ENCODE measurements at places on chromosomes 12 and 14. TPM values are rescaled to one million over a fixed set of nuclear protein-coding genes. Genes with fewer than 3 reads are reported as not detected.

- DNase-seq: no peak
Observed at GRCh38 chr14:55332654-55333570, 61.7 kb downstream of the FBXO34 start.

GRCh38 chr12:27176765-27177164, 67.3 kb upstream of the STK38L start:
- DNase-seq: no peak

- DNase-seq: peak; percentile 86
Observed at GRCh38 chr12:77925536-77926108, 94.9 kb downstream of the NAV3 start.

- DNase-seq: no peak
Observed at GRCh38 chr14:96497087-96497486, 5.1 kb upstream of the PAPOLA start.

GRCh38 chr14:51430079-51430478, 190.0 kb downstream of the TMX1 start:
- no peak for DNase-seq

DNA sequence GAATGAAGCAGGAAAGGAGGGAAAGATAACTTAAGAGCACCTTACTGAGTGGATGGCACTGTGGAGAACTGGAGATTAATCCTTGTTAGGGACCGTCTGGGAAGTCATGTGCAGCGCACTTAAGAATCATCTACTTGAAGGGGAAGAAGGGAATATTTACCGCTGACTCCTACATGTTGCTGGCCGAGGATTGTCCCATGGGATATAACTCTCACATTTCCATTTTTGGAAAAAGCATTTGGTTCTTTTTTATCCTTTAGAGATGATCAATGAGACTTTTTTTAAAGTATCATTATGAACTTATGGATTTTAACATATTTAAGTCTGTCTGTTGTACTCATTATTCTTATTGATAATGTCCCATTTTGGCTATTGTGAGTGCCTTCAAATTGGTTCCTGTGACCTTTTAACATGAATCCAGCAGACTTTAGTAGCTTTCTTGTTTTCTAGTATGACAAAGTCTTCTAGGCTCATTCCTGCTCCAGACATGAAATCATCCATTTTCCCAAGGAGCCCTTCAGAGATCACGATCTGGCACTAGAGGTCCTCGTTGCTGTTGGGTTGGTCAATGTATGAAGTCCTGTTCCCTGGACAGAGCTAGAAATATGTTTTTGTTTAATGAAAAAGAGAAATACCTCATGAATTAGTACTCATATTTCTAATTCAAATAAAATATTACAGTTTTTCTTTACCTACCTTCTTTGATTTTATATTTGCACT, 20.2 kb upstream of the FAM234B start:
- DNase-seq: no peak

DNA sequence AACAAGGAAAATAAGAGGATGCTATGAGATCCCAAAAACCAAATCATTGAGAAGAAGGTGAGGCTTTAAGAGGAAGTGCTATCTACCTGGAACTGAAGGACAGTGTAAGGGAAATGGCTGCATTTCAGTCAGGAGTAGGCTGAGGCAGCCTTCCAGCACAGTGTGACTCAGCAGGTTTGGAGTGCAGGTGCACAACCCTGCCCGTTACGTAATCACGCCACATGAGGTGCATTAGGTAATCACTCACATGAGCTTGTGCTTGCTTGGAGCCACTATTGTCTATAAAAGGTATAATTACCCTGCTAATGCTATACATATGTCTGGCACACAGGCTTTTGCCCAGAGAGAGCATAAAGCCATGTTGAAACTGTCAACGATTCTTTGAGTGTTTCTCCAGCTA, 74.9 kb downstream of the DIO2 start:
- no peak for DNase-seq

- DNase-seq: no peak
Observed at GRCh38 chr14:77707355-77707723, 484 bp downstream of the ALKBH1 start.

DNA sequence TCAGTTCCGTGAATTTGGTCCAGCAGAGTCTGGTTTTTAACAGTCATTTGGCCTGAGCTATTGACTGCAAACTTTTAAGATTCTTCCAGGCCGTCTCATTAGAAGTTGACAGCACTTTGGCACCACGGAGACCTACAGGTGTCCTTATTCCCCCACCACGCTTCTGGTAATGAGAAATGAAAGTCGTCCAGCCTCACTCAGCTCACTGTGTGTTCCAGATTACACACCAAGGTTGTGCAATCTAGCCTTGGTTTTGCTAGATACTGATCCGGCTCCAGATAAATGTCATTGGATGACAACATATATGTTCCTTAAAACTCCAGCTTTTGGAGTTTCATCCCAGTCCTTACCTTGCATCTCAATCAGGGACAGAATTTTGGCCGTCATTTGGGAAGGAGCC, 210.4 kb downstream of the CHST11 start:
- no peak for DNase-seq

Gene SCN8A
- 4.3 TPM for total RNA-seq

DNA sequence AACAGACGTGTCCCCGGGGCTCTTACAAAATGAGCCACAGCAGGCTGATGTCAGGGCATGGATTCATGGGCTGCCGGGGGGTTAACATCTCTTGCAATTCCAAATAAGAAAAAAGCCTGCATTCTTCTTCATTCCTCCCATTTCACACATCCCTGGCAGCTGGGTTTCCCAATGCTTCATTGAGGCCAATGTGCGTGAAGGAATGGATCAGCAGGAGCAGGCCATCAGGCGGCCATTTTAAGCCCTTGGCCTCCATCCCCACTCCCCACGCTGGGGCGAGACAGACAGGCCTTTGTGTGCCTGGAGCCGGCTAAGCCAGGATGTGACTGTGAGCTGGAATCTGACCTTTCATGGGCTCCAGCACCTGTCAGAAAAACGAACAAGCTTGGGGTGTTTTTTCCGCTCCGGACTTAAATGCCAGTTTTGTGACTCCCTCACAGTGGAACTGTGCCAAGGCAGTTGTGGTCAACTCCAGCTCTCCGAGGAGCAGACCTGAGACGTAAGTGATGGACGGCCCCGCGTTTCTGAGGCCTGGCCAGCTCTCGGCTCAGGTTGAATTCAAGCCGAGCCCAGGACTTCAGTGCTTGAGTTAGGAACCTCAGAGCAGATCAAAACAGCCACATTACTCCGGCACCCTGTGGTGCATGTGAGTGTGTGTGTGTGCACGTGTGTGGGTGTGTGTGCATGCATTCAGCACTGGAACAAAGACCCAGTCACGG, 133.1 kb downstream of the TMEM30B start:
- DNase-seq: peak; percentile 48

Gene GLT1D1
- total RNA-seq: not detected

- DNase-seq: peak; percentile 55
Observed at GRCh38 chr14:61616524-61617185, 78.7 kb upstream of the HIF1A start.

Gene TMEM117
- total RNA-seq: 8.2 TPM

Gene COQ5
- total RNA-seq: 42.3 TPM

Gene LPCAT3
- total RNA-seq: 8.3 TPM

DNA sequence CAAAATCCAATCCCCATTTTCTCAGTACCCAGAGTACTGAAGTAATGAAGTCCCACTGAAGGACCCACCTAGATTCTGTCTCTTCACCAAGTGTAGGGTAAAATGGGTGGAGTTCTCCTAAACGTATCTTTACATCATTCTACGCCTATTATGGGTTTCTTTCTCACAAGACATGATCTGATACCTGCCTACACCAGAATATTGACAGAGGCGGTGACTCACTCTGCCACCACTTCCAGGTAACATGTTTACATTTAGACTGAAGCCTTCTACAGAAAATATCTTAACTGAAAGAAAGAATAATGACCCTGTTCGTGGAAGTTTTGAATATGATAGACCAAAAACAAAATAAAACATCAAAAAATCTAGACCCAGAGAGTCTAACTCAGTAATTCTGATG, 89.8 kb downstream of the BTG1 start:
- no peak for DNase-seq

GRCh38 chr14:92175811-92176210, 54.0 kb downstream of the CPSF2 start:
- DNase-seq: no peak

DNA sequence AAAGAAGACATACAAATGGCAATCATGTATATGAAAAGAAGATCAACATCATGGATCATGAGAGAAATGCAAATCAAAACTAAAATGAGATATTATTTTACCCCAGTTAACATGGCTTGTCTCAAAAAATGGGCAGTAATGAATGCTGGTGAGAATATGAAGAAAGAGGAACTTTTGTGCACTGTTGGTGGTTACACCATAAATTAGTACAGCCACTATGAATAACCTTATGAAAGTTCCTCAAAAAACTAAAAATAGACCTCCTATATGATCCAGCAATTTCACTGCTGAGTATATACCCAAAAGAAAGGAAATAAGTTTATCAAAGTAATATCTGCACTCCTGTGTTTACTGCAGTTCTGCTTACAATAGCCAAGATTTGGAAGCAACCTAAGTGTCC, 151.7 kb downstream of the PDZRN4 start:
- DNase-seq: no peak

Gene FAM181A
- not detected for total RNA-seq

DNA sequence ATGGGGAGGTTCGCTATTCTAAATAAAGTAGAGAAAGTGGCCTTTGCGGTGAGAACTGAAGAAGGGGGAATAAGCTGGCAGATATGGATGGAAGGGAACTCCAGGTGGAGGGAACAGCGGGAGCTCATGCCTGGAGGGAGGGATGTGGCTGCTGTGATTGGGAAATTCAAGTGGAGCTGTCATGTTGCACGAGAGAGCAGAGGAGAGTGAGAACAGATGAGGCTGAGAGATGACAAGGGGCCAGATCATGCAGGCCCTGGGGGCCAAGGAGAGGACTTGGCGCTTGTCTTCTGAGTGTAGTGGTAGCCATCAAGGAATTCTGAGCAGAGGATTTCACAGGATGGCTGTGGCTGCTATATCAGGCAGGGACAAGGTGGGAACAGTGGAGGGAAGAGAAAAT, 35.0 kb downstream of the TGFB3 start:
- no peak for DNase-seq

DNA sequence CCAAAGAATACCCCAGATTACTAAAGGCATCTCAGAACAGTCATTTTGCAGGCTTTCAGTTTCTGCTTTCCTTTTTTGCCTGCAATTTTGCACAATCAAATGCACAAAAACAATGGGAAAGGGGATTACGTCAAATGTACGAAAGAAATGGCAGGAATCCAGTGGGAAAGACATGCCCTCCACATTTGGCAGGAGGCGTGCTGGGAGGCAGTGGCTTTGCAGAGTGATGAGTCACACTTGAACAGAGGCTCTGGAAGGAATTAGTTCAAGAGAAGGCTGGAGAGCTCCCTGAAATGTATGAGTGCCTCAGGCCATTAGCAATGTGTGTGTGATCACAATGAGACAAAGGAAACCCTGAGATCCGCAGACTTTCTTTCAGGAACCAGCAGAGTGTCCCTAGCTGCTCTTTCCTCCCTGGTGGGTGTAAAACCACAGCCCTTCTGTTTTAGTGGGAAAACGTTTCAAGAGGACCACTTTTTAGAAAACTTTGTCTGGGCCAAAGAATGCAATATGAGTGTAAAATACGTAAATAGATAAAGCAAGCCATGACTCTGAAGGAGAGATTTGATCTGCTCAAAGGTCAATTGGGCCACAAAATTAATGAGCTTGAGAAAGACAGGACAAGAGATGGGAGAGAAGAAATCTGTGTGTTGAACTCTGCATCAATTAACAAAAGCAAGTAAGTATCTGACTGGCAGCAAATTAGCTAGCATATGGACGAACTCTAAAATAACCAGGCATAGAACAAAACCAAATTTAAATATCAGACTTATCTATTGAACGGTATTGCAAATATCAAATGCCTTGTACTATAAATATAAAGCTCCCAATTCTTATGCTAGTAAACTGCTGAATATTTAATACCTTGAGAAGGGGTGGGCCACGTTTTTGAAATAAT, 155.4 kb upstream of the PDE3A start:
- DNase-seq: peak; percentile 93

Gene GLI1
- total RNA-seq: 323 TPM

- DNase-seq: no peak
Observed at GRCh38 chr14:105283028-105283427, 17.8 kb downstream of the BRF1 start.

Gene TAS2R19
- 1.9 TPM for total RNA-seq

Gene NFE2
- total RNA-seq: not detected

DNA sequence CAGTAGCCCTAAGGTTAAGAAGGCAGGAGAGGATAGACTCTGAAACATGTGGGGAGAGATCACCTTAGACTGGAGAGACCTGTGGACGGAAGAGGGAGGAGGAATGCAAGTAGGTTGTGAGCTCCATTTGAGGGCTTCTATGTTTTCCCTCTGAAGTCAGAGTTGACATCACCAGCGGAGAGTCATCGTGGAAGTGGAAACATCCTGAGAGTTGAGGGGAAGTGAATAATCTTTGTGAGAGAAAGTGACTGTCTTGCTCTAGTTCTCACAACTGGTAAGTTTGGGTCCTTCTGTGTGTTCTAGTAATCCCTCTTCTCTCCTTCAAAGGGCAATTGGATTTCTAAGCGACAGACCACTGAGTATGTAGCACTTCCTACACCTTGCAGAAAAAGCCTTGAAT, 103.6 kb upstream of the CCND2 start:
- DNase-seq: no peak

Gene ZNF641
- total RNA-seq: 9.9 TPM

DNA sequence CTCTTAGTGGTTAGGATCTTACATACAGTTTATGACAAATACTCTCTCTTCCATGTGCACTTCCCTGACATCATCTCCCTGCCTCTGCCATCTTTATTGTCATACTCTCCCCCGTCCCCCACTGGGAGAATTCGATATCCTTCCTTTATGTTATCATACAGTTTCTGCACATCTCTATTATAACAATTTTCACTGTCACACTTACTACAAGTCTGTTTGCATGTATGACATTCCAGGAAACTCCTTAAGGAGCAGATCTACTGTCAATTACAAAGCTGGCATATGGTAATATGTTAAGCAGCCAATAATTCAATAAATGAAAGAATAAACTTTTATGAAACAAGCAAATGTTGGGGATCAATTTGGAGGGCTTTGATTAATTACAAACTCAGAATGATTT, 91.1 kb downstream of the KCNH5 start:
- no peak for DNase-seq

DNA sequence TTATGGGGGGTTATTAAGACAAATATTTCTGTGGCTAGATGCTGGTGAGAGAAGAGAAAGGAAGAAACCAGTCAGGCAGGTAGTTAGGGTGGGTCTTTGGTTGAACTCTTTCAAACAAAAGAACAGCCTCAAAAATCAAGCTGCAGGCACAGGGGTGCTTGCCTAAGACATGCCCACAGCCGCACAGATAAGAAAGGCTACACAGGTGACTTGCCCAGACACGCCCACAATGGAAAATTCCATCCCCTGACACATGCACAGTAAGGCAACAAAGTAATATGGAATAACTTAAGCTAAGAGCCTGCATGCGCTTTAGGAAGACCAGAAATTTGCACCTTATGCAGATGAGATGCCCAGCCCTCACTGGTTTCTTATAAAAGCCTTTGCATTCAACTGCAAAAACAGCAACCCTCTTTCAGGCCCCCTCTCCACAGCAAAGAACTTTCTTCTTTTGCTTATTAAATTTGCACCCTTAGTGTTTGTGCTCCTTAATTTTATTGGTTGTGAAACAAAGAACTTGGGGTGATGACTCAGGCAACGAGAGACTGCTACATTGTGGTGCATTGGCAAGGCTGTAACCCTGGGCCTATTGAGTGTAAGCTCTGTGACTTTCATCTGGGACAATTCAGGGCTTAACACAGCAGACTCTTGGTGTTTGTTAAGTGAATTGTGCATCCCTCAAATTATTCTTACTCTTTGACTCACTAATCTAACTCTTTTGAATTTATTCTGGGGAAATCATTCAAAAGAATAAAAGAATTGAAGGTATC, 149.4 kb downstream of the RPAP3 start:
- DNase-seq: no peak
